AG20443 (cell line): ENCODE measurements at places on chromosomes 7 and 10.

DNA sequence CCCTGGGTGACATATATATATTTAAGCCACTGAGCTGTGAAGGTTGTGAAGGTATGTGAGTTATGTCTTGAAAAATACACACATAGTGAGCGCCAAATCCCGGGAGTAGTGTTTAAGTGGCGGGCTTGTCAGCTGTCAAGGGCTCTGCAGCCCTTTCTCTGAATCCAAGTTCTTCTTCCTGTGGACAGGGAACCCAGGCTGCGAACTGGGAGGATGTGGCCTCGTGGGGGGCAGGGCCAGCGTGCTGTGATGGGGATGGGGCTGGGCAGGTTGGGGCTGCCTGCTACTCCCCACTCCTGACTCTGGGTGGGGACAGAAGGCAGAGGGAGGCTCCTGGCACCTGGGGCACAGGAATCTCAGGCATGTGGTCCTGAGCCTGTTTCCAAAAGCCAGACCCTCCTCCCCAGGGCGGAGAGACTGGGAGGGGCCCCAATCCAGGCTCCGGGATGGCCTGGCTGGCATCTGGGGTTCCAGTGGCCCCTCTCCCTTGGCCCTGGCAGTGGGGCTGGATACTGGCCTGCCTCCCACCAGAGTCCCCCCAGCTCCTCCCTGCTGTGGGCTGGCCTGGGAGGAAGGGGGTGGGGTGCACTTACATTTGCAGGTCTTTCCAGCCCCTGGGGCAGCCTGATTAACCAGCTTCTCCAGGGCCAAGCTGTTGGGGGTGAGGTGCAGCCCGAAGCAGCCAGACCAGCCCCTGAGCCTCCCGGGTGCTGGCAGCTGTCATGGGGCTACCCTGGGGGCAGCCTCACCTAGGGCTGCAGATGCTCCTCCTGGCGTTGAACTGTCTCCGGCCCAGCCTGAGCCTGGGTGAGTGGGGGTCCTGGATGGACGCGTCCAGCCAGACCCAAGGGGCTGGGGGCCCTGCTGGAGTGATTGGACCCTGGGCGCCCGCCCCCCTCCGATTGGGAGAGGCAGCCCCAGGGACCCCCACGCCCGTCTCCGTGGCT, at the start of gene UPK3B:
UPK3B (plus strand) TSS at position 622 of the 947 bp plus-strand sequence; CDS start at position 723, 101 bp downstream.
- peak; percentile 36 for DNase-seq

GRCh38 chr7:21923658-21924057, 22.0 kb downstream of the CDCA7L start:
- no peak for DNase-seq

- no peak for DNase-seq
These were observed 203.2 kb upstream of the SEMA3E start for GRCh38 chr7:83852136-83852535.

DNA sequence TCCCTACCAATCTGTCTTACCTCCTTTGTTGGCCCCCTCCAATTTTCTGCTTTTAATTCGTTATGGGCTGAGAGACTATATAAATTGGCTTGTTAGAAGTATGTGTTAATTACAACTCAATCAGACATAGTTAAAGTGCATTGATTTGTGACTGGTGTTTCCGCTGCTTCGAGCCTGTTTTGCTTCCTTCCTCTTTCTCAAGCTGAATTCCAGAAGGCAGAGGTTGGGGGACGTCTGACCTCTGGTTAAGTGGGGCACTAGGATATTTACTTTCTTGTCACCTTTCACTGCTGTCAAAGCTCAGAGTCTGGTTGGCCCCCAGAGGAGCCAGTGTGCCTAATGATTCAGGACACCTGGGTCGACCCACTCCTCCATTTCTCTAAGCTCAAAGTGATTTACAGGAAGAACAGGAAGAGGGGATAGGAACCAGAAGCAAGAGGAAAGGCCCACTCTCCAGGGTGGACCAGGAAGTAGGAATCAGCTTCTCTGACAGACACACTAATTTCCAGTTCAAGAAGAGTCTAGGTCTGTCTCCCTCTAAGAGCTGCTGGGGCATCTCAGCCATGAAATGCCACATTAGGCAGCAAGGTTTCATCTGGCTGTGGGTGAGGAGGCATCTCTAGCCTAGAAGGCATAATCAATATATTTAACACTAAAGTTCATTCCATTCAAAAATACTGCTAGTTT, 397.2 kb upstream of the NPVF start:
- no peak for DNase-seq

DNA sequence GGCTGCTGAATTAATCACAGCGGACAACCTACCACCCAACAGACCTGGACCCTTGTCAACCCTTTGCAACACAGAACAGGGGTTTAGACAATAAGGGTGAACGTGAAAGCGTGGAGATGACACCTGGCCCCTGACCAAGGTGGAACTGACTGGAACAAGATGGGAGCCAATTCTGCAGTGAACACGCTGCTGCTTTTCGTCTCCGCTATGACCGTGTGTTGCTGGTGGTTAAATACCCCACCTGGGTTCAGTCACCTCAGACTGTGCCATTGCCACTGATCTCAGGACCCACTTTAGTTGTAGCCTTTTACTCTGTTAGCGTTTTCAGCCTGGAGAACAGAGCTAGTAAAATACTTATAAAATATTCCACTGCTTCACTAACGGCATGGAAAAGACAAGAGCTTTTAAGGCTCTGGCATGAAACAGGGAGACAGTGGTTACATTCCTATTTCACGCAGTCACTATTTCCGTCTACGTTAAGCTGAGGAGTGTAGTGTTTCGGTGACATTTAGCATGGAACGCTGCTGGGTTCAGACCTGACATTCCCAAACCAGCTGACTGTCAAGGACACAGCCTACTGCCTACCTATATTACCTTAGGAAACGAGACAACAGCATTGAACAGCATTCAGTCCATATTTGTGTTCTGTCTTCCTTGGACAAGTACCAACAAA, 119.5 kb upstream of the PRSS1 start:
- DNase-seq: peak; percentile 62

GRCh38 chr10:52297747-52298146, 16.3 kb upstream of the DKK1 start:
- no peak for DNase-seq

- no peak for DNase-seq
These were observed 176.0 kb upstream of the TNRC18 start for GRCh38 chr7:5599543-5600200.

DNA sequence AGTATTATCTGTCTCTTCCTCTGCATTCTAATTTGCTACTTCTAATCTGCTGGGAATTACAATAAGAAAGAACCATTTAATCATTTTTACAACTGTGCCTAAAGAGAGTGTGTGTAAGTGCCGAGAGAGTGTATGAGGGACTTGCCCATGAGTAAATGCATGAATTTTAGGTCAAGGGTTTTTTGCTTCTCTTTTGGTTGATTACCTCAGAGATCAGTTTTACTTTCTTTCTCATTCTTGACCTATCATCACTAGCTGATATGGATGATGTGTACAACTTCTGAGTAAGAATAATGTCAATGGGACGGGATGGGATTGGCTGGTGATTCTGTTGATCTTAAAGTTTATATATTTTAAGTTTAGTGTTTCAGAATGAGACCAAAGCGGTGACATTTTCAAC, 47.8 kb downstream of the IKZF1 start:
- no peak for DNase-seq

DNA sequence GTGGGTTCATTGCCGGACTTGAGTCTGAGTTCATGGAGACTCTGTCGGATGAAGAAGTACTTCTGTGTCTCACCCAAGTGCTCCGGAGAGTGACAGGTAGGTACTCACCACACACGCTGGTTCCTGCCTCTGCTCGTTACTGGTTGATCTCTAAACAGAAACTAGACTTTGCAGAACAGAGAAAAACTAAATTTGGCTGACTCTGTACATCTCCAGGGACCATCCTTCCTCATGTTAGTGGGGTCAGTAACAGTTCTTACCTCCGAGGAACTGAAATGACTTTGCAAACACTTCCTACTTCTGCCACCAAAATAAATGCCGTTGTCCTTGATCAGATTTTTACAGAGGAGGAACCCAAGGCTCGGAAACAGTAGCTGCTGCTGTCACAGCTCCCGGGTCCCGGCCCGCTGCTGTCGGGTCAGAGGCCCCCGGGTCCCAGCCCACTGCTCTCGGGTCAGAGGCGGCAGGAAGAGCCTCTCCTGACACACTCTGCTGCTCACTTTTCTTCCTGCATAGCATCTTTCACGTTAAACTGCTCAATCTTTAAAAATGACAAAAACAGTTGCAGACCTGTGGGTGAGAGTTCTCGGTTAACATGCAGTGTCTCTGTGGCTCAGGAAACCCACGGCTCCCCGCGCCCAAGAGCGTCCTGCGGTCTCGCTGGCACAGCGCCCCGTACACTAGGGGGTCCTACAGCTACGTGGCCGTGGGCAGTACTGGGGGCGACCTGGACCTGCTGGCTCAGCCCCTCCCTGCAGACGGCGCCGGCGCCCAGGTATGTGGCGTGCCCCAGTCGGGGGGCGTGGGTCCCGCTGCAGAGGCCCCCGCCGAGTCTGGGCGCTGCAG, 4.8 kb upstream of the MTG1 start:
- peak; percentile 2 for DNase-seq

- no peak for DNase-seq
These were observed 218.8 kb downstream of the GPR158 start for GRCh38 chr10:25393621-25394020.

DNA sequence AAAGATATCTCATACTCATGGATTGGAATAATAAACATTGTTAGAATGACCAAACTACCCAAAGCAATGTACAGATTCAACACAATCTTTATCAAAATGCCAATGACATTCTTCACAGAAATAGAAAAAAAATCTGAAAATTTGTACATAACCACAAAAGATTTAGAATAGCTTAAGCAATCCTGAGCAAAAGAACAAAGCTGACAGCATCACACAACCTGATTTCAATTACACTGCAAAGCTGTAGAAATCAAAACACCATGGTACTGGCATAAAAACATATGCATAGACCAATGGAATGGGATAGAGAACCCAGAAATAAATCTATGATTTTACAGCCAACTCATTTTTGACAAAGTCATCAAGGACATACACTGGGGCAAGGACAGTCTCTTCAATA, 130.0 kb upstream of the TMEM72 start:
- no peak for DNase-seq

GRCh38 chr10:44962870-44963738, 3.5 kb downstream of the RASSF4 start:
- DNase-seq: no peak

DNA sequence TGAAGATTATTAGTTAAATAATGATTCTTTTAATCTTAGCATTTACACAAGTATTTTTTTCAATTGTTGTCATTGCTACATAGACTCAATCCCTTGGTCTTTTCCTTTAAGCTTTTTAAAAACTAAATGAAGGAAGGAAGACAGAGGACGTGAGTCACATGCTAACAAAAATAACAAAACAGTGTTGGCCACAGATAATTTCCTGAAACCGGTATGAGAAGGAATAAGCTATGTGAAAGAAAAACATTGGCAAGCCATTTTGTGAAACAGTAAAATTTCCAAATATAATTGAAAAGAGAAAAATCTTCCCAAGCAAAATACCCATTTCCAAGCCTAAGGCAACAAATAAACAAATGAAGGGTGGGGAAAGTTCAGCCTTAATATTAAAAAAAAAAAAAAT, 223.0 kb downstream of the AHR start:
- DNase-seq: peak; percentile 33

DNA sequence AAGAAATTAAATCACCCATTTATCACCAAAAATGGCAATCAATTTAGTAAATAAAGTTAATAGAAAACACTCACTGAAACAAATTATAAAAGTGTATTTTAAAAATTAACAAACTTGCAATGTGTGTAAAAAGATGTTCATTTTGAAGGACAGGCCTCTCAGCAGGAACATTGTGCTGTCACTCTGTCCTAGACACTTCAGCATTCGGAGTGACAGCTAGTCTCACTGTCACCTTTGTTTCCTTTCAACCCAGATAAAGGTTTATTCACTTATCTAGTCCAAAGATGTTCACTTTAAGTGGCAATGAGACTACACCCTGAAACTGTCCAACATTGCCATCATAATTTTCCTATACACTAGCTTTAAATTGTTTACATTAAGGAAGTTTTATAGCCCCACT, 91.9 kb upstream of the PLXDC2 start:
- DNase-seq: no peak

DNA sequence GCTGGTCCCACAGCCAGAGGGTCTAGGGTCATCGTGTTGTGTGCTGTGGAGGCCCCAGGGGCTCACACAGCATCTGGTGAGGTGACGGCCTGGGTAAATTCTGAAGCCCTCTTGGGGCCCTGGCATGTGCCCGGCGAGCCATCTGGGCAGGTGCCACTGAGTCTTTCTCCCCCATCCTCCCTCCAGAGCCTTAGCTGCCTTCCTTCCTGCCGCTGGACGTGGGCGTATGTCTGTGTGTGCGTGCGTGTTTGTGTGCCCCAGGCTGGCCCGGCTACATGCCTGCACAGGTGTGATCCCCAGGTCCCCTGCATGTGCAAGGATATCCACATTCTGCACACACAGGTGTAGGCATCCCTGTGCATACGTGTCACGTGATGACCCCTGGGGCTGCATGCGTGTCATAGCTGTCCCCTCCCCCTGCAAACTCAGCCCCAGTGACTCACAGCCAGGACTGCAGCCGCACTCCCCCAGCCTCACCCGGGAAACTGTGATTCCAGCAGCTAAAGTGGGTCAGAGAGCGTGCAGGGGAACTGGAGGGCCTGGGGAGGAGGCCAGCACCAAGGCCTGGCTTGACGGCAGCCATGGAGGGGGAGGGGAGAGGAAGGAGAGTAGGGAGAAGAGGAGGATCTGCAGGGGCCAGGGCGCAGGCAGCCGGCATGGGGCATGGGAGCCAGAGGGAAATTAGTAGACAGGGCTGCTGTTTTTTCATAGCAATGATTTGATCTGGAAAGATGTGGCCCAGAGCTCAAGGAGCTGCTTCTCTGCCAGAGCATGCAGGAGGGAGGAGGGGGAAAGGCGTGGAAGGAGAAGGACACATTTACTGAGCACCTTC, 46.4 kb downstream of the ELFN1 start:
- DNase-seq: no peak

- DNase-seq: peak; percentile 45
These were observed 27.1 kb downstream of the PCGF5 start for GRCh38 chr10:91247360-91248111.

- no peak for DNase-seq
These were observed 40.0 kb downstream of the ZCCHC24 start for GRCh38 chr10:79405221-79405994.

GRCh38 chr7:82548141-82548688, 104.6 kb upstream of the CACNA2D1 start:
- DNase-seq: no peak

GRCh38 chr7:104386943-104387342, 58.5 kb downstream of the LHFPL3 start:
- no peak for DNase-seq

DNA sequence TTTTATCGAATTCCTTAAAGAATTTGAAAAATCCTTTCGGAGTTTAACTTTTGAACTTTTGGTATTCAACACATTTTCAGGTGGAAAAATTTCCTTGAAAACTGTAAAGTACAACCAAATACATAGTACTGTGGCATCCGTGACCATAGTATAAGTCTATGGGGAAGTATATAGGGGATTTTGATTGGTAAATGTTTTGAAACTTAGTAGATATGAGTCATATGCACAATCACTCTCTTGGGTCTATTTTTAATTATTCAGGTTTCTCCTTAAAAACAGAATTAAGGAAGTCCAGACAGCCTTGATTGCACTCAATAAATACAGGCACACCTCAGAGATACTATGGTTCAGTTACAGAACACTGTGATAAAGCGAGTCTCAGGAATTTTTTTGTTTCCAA, 64.2 kb downstream of the AVL9 start:
- no peak for DNase-seq

GRCh38 chr10:100554902-100555301, 19.2 kb downstream of the HIF1AN start:
- no peak for DNase-seq

- DNase-seq: peak; percentile 45
These were observed 23.7 kb upstream of the CDH23 start for GRCh38 chr10:71372882-71373495.

- no peak for DNase-seq
These were observed 257.2 kb downstream of the CTNNA3 start for GRCh38 chr10:67438605-67439304.
